ENCODE measurements at places on chromosomes 12 and 14.

DNA sequence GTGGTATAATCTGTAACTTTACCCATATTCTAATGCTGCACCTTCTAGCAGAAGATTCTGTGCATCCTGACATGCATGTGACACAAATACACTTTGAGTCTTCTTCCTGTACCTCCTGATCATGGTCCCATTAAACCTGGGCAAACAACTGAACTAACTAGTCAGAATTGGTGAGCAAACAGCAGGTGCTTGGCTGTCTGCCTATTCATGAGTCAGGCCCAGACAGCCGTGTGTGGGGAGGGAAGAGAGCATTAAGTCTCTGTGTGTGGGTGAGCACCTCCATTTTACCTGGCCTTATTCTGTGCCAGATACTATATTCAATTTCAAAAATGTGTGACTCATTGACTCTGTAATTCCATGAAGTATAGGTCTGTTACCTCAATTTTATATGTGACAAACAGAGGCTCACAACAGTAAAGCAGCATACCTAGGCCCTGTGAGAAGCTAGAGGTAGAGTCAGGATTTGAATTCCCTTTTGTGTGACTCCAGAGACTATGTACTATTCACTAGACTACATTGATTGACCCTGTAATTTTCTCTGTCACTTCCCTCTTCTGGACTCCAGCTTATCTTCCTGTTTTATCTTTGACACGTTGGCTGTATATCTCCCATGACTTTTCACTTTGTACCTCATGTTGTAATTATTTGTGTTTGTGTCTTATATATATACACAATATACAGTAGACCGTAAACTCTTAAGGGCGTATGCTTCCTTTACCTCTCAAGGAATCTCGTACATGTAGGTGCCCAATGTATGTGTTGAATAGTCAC, 32.2 kb downstream of the SUSD6 start:
- DNase-seq = no peak

DNA sequence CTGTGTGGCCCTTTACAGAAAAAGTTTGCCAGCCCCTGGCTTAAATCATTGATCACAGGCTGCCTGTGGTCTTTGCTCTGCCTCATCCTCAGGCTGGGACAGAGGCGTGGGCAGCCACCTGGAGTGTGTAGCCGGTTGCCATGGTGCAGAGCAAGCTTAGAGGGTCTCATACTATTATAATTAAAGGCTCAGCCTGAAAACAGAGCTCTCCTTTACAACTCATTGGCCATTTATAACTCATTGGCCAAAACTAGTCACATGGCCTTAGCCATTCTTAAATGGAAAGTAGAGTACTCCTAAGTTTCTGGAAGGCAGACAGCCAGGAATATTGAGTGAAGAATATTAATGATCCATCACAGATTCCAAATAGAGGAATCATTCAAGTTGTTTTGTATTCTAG, 3.0 kb downstream of the HSP90B1 start:
- no peak for DNase-seq

DNA sequence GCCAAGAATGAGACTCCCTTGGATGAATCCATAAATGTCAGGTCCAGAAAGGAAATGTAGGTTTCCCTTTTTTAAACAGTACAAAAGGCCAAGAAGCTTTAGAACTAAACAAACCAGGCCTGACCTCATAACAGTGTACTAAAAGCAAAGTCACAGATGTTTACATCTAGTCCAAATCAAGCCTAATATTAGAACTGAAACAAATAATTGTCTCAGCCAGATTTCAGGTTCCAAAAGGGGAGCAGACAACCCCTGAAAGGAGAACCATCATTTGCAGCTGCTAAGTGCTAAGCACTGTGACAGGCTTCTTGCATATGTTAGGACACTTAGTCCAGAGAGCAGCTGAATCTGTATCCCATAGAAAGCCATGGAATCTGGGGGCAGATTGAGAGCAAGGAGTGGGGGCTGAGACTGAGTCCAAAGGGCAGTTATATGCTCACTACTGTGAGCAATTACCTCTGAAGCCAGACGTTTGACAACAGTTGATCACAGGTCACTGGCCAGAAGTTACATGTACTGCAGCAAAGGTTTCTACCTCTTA, 90.1 kb downstream of the STXBP6 start:
- DNase-seq = no peak

DNA sequence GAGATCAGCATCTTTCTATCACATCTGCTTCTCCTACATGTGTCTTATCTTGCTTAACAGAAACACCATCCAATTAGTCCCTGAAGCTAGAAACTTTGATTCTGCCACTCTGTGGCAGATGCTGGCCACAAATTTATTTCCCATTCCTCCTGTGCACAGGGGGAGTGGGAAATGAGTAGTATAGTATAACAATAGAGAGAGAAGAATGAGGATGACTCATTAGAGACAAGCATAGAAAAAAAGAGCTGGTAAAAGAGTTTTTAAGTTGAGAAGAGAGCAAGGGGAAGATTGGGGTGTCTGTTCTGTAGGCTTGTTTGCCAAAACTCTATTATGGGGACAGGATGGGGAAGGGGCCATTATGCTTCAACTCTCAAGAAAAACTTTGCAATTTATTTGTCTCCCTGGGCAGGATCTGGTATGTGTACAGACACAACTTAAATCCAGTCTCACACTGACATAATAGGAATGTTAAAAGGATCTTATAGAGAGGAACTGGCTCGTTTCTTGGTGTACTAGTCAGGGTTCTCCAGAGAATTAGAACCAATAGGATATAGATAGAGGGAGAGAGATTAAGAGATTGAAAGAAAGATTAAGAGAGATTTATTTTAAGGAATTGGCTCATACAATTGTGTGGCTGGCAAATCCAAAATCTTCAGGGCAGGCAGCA, 142.6 kb upstream of the CPSF6 start:
- no peak for DNase-seq

DNA sequence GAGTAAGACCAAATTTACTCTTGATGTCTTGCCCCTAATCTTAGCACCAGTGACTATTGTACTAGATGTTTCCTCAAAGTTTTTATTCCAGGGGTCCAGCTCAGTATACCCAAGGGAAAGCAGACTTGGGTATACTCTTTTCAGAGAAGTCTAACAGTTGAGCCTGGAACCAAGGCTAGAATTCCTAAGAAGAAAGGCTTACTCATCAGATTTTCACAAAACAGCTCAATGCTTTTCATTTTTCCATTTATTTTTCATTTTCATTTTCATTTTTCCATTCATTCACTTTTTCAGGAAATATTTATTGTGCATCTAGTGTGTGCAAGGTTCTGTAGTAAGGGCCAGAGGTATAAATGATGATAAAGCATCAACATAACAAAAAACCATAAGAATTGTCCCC, 143.2 kb downstream of the PHLDA1 start:
- no peak for DNase-seq

DNA sequence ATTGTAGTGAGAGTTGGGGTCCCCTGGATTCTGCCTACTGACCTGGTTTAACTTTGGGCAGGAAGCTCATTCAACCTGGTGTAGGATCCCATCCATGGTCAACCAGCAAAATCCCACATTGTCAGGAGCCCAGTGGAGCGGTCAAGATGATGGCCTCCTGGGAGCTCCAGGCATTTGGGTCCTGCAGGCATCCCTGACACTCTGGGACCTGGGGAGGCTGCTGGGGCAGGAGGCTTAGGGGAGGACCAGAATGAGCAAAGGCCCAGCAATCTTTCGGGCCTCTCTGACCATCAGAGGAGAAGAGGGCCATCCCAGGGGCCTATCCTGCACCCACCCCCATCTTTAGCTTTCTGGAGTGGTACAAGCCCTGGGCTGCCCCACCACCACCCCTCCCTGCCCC, 104.0 kb downstream of the PRMT8 start:
- no peak for DNase-seq

GRCh38 chr12:7948589-7949260, 12.7 kb upstream of the SLC2A3 start:
- no peak for DNase-seq

- no peak for DNase-seq
Measured at GRCh38 chr12:120159509-120160237, 34.8 kb downstream of the GCN1 start.

- peak; percentile 66 for DNase-seq
Measured at GRCh38 chr14:32330351-32331111, 1.4 kb downstream of the AKAP6 start.

GRCh38 chr14:45658226-45658916, 405.4 kb upstream of the MIS18BP1 start:
- no peak for DNase-seq

DNA sequence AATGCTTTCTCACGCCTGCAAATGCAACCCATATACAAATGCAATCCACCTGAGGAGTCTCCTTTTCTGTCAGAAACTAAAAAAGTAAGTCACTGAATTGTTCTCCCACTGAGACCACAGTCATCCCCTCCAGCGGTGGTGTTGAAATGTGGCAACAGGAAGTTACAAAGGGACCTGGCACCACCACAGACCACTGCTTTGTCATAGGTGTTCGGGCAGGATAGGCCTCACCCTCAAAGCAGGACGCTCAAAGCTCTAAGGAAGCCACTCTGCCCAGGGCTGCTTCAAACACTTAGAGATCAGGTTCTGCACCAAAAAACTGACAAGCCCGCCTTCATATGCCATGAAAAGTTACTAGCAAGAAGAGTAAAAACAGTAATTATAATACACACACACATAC, 11.3 kb downstream of the PHLDA1 start:
- DNase-seq = no peak

- DNase-seq = no peak
Measured at GRCh38 chr14:77610553-77610952, 5.9 kb downstream of the SPTLC2 start.

DNA sequence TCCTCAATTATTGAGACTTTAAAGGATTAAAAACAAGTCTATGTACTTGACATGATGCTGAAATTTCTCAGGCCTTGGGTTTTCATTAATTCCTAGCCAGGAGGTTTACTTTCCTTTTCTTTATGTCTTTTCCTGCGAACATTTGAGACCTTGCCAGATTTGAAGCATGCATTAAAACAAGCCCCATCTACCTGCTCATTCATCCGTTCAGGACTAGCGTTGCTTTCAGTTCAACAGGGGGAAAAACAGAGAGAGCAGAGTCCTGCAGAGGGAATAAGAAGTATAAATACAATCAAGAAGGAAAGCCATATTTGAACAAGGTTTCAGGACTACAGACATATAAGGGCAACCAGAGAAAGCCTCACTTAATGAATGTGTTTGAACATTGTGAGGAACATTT, 542.4 kb downstream of the DIO2 start:
- DNase-seq = no peak

GRCh38 chr12:54419088-54419887, at the start of gene ITGA5:
Gene ITGA5 (minus strand): TSS chr12:54419266. CDS start chr12:54419198, 68 bp downstream.
- no peak for DNase-seq

- no peak for DNase-seq
Measured at GRCh38 chr12:85580562-85581168, 255.5 kb downstream of the RASSF9 start.

- DNase-seq = peak; percentile 58
Measured at GRCh38 chr12:42056130-42056529, 88.5 kb downstream of the GXYLT1 start.

DNA sequence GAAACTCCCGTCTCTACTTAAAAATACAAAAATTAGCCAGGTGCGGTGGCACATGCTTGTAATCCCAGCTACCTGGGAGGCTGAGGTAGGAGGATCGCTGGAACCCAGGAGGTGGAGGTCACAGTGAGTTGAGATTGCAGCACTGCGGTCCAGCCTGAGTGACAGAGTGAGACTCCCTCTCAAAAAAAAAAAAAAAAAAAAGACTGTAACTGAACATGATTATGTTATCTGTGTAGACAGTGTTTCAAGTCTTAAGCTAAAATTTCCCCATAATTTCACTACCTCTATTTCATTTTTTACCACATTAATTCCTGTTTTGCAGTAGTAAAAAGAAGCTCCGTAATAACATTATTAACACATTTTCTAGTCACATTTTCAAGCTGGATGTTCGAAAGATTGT, 5.4 kb downstream of the PLBD1 start:
- no peak for DNase-seq

DNA sequence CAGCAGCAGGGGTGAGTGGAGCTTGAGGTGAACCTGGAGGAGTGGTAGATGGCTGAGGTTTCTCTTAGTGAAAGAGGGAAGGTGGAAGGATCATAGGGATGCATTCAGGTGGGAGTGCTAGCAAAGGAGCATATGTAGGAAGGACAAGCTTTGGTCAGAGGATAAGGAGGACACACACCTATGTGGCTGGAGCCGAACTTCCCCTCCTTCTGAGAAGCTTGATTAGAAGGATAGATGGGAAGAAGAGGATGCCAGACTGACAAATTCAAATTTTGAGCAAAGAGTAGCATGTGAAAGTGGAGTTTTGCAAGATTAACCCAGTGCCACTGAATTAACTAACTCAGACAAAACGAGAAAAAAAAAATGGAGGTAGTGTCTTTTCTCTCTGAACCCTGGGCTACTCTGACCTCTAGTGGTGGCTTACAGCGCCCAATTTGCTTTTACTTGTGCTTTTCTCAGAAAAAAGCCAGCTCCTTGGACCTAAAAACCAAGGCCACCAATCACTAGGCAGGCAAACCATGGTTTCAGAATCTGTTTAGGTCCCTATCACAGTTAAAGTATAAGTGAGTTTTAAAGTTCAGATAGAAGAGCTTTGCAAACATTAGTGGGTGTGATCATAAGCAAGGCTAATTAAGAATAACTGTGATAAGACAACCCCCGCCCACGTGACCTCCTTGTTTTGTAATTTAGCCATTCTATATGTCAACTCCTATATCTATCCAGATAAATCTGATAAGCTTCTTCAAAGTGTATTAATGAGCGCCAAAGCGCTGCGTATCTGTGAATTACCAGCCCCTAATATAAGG, 15.5 kb downstream of the EMP1 start:
- peak; percentile 88 for DNase-seq

GRCh38 chr12:96386794-96387193, 13.4 kb downstream of the CDK17 start:
- DNase-seq = no peak

DNA sequence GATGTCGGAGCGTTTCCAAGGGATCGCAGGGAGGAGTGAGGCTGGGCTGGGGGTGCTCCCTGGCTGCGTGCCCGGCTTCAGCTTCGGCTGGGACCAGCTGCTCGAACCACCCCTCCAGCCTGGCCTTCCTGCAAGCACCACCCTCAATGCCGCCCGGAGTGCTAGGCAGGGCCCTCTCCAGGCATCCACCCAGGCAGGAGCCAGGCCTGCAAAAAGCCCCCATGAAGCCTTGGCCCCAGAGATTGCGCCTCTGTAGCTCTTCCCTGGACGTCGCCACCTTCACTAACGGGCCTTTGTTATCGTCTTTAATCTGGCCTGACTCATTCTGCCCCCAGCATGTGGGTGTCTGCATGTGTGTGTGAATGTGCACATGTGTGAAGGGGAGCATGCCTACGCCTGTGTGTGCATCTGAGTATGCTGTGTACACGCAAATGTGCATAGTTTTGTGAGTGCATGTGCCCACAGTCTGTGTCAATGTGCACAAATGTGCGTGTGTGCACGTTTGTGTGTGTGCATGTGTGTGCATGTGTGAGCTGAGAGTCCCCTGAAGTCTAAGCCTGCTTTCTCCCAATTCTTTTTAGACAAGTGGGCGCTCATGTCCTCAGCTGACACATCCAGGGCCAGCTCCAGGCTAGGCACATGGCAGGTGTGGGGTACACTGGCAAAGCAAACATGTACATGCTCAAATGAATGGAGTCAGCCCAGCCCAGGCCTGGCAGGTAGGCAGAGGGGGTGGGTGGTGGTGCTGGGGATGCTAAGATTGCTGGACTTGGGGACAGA, 195.4 kb upstream of the C14orf180 start:
- DNase-seq = no peak
